ENCODE measurements at places on chromosomes 6 and 20.

GRCh38 chr6:91667596-91667995 lies 1080.7 kb upstream of the MAP3K7 start:
- DNase-seq, result no peak

GRCh38 chr6:110622912-110623578 lies 146.6 kb upstream of the SLC22A16 start:
- no peak for DNase-seq

DNA sequence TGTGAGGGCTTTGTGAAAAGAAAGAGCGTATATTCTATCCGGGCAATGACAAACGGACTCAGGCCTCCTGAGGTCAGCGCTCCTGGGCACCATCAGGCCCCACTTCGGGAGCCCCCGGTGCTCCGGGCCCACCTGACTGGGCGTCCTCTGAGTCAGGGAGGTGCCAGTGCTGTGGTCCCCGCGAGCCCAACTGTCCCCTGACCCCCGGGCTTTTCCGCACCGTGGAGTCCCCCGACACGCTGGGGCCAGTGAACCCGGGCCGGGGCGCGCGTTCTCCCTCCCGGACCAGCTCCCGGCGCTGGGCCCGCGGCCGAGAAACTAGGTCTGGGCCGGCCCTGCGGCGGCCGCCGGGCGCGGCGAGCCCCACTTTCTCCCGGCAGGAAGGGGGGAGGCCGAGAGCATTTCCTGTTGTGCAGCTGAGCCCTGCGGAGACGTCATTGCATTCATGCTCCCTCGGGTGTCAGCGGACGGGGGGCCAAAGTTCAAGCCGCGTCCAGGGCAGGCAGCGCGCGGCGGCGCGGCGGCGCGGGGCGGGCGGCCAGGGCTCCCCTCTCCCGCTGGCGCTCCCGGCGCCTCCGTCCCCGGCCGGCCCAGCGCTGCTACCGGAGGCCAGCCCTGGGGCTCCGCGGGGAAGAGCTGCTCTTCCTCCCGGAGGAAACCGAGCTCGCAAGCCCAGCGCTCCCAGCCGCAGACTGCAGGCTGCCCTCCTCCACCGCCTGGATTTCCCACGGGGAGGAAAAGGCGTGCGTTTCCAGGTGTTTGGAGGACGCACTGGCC lies 18.3 kb downstream of the HIVEP2 start:
- DNase-seq, result no peak

GRCh38 chr6:113763876-113764275 lies 93.3 kb upstream of the MARCKS start:
- no peak for DNase-seq

DNA sequence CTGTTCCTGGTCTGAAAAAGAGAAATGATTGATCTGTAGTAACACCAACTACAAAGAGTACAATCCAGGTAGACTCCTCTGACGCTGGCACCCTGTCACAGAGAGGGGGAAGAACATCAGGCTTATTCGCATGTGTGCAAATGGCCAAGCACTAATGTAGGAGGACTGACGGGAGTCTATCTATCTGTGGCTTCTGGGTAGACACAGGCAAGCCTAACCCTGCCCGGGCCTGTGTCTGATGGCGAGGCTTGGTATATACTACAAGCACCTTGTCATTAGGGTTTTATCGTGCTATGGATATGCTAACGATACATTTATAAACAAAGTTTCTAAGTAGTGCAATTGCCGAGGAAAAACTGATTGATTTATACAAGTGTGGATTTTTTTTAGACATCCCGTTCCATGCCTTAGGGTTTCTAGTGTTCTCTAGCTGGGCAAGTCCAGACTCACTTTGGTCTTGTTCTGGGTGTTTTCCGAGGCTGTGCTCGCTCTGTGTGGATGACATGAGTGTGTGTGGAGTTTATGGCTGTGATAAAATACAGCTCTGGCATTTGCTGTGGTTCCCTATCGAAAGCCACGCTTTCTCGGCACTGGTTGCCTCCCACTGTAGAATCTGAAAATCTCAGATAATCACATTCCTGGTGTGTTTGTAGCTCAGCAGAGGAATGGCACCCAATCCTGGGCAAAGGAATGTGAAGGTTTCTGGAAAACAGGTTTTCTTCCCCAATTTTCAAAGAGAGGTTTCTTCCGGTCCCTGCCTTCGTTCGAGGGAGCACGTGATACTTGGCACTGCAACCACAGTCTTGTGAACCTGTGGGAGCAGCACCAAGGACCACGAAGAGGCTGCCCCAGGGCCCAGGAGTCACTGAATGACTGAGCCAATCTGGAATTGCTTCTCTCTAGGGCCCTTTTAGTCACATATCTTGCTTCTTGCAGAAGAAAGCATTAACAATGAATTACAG lies 67.5 kb upstream of the EDN1 start:
- DNase-seq, result no peak

DNA sequence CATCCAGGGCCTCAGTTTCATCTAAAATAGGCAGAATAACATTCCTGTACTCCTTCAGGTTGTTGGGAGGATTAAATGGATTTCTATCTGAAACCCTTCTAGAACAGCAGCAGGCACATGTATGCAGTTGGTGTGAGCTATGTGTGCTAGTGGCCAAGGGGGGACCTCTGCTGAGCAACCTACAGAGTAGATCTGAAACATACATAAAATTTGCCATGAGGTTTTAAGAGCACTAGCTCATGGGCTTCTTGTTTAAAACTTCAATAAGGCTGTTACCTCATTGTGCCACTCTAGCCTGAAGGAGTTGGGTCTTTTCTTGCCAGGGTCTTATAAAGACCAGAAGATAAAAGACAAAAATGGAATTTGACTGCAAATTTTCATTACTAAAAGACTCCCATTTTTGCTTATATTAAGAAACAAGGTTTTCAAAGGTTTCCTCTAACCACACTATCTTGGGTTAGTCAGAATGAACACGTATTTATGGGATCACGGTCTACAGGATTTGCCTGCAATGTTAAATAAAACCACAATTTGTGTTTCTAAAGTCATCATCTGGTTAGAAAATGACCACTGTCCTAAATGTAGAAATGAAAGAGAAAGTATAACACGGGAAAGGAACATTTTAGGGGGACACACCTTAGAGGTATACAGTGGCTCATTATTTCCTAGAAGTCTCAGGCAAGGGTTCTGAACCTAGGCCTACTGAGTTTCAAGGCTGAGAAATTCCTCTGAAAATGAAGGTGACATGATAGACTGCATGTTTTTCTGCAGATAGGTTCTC lies 144.9 kb upstream of the OLIG3 start:
- no peak for DNase-seq

DNA sequence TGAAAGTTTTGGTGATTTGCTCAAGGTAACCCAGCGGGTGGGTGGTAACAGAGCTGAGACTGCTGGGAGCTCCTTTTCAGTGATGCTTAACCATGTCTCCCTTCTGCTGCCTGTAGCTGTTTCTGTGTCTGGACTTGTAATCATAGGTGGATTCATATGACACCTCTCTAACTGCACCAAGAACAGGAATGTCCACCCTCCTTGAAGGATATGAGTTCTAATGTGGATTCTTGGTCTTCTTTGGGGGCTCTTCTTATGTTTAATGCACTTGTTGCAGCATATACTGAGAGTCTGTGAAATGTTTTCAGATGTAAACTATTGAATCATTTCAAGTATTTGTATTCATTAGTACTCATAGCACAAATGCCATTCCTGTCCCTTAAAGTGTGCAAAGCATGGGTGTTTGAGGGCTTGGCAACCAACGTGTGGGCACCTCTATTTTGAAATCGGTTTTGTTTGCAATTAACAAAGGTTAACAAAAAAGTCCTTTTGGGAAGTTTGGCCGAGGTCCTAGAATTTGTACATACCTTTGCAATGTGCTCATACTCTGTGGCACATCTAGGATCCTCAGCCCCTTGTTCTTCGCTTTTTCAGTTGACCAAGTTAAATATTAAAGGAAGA lies 138.0 kb downstream of the SOX4 start:
- DNase-seq, result peak; percentile 50

DNA sequence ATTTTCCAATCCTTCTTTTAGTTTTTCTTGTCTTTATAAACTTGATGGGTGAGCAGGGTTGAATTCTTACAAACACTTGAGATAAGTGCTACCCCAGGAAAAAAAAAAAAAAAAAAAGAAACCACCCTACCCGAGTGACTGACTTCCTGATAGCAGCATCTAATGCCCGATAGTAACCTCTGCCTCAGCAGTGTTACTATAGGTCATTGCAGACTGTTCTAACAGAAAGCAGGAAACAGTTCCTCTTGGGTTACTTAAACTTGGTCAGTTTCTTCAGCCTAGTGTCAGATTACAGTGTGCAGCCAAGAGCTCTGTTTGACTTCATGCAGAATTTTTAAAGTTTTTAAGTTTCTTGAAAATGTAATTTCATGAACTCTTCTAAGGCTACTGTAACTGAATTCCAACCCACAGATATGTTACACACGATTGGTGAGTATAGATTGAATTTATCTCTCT lies 2.1 kb downstream of the MYLIP start:
- no peak for DNase-seq

DNA sequence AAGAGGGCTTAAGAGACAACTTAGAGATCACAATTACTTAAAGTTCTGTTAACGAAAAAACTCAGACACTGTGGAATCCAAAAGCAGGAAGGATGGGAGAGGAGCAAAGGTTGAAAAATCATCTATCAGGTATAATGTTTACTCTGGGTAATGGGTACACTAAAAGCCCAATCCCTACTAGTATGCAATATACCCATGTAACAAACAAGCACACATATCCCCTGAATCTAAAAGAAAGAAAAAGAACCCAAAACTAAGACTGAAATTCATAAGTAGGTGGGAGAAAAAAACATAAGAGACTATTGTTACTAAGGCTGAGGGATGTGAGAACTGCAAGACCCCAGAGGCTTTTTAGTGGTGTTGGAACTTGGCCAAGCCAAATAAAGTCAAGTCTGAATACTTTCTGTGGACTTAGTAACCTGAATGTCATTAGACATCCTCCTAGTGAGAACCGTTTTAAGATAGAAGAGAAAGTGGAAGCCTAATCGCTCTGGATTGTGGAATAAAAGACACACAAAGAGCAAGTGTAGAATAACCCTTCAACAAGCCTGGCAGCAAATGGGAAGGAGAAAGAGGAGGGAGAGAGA lies 189.4 kb upstream of the RNF217 start:
- no peak for DNase-seq

- DNase-seq, result no peak
Observed at GRCh38 chr6:42047790-42048405, 2.4 kb upstream of the TAF8 start.

DNA sequence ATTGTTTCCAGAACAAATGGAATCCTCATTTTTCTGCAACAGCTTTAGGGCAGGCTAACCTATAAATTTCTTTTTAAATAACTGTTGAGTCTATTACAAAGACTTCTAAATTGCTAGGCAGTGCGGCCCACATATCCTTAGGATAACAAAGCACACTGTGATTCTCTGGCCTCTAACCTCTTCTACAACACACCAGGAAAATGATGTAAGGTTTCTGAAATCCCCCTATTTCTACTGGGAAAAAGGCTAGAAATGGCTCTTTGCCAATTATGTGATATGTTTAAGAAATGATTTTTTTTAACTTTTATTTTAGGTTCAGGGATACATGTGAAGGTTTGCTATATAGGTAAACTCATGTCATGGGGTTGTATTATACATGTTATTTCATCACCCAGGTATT lies 17.3 kb upstream of the NT5E start:
- DNase-seq, result no peak

DNA sequence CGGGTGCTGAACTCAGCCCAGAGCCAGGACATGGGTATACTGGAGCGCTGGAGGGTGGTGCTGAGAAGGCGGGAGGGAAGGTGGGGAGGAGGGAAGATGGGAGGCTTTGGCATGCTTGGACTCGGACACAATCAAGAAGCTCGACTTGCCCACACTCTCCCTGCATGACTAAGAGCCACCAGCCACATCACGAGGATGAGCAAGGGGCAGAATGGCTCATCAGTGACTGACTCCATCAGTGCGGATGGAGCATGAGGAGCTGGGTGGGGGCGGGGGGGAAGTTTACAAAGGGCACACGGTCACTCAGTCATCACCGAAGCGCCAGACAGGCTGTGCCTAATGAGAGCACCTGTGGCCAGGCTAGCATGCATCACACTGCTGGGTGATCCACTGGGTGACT lies 222.8 kb downstream of the KIF16B start:
- DNase-seq, result no peak

DNA sequence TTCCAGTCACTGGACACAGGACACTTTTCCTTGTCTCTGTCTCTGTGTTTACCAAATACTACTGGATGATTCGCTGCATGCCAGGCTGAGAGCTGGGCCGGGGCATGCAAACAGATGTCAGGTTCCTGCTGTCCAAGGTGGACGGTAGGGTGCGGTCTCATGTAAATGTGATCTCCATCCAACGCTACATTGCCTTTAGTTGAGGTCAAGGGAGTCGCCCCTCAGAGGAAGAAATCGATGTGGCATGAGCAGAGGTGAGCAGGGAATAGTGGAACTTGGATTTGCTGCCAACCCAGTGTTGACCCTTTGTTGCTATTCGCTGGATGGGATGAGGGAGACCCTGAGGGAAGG lies 9.8 kb upstream of the TOX2 start:
- no peak for DNase-seq

- no peak for DNase-seq
Observed at GRCh38 chr6:169857343-169858292, 106.2 kb downstream of the ERMARD start.

- no peak for DNase-seq
Observed at GRCh38 chr20:20411836-20412235, 43.9 kb downstream of the INSM1 start.

- DNase-seq, result no peak
Observed at GRCh38 chr6:145789443-145789842, 25.2 kb downstream of the FBXO30 start.

GRCh38 chr20:18913701-18914100 lies 100.1 kb downstream of the SCP2D1 start:
- DNase-seq, result no peak

- DNase-seq, result no peak
Observed at GRCh38 chr6:168385037-168385759, 55.8 kb upstream of the SMOC2 start.

DNA sequence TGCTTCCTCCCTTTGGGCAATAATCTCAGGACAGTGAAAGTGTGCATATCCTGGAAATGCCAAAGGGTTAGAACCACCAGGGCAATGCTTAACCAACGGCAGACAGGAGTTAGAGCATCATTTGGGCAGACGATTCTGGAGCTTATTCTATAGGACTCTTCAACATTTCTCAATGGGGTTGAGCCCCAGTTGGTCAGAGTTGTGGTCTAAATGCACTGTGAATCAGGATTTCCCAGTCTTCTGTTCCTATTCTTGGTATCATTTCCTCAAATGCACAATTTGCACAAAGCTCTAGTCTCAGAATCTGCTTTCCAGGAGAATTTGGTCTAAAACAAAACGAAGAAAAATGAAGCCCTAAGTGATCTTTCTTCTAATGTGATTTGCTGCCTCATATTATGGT lies 389.6 kb upstream of the JAG1 start:
- no peak for DNase-seq

All from fibroblast of skin of left quadriceps (primary cell).